ENCODE measurements at places on chromosomes 4 and X.

GRCh38 chr4:155675709-155676429 is 9.2 kb downstream of the GUCY1A1 start:
- no peak for DNase-seq

DNA sequence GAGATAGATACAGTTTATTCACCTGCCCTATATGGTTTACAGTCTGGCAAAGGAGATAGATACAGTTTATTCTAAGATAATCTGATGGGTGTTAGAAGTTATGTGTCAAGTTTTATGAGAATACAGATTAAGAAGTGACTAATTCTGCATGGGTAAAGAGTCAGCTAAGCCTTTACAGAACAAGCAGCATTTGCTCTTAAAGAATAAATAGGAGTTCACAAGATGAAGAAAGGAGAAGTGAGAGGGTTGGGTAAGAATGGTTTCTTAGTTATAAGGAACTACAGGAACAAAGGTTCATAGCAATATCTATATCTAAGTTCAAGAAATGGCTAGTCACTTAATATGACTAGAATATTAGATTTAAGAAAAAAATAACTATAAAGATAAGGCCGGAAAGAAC is 47.6 kb downstream of the THOC2 start:
- no peak for DNase-seq

- DNase-seq: no peak
These were observed 36.6 kb upstream of the UGT2A1 start for GRCh38 chr4:69689599-69689998.

DNA sequence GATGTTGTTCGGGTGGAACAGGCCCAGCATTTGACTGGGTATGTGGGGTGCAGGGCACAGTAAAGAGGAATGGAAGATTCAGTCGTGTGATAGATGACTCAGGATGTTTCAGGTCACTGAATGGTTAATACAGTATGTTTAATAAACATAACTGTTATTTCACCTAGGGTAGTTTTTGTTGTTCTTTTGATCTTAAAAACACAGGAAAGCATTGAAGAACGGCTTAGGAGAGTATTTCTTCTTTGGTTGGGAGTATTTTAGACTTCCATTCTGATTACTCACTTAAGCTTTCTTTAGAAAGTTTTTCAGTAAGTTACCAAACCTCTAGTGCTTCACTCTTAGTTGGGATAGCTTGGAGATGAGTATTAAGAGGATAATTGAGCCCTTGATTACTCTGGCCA is 62.3 kb downstream of the STAG2 start:
- DNase-seq: no peak

- no peak for DNase-seq
These were observed 627 bp downstream of the CDKN2AIP start for GRCh38 chr4:183445097-183445428.

GRCh38 chr4:53684136-53685130 is 93.1 kb upstream of the LNX1 start:
- DNase-seq: no peak

GRCh38 chrX:123424546-123424945 is 240.5 kb downstream of the GRIA3 start:
- DNase-seq: no peak

DNA sequence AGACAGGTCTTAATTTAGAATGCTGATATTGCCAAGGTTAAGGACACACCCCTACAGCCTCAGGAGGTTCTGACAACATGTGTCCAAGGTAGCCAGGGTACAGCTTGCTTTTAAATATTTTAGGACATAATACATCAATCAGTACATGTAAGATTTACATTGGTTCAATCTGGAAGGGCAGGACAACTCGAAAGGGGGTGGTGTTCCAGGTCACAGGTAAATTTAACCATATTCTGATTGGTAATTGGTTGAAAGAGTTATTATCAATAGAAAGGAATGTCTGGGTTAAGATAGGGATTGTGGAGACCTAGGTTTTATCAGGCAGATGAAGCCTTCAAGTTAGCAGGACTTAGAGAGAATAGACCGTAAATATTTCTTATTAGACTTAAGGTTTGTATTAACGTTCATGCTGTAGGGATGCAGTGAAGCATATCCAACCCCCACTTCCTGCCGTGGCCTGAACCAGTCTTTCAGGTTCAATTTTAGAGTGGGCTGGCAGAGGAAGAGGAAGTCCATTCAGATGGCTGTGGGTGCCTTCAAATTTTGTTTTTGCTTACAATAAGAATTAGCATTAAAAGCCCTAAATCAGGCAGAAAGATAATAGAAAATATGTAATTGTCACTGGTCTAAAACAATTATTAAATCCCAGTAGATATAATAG is 136.5 kb upstream of the GALNTL6 start:
- DNase-seq: no peak

DNA sequence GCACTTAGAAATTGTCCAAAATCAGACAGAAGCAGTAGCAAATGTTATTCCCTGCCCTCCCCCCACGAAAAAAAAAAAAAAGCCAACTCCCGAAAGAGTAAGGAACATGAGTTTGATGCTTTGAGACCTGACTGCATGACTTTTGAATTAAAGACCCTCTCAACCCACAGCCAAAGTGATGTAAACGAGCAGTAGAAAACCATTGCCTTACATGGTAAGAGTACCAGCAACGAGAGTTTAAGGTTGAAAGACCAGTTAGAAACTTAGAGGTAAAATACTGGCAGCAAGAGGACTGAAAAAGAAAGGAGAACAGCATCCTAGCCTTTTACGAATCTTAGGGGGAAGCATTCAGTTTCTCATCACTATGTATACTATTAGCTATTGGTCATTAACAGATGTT is 10.0 kb upstream of the ANXA10 start:
- no peak for DNase-seq

DNA sequence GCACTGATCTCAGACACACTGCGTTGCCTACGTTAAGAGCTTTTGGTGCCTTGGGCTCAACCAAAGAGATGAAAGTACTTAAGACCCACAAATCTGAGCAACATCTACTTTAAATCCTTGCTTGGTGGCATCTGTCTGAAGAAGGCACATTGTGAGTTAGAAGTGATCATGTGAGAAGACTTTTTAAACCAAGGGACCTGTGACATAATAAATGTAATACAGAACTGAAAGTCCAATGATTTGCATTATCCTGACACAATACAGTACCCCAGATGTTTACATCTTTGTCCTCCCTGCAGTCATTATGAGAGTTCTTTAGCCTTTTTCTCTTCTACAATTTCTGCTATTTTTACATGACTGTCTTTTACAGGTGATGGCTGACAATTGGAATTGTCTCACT is 96.7 kb upstream of the FTHL17 start:
- no peak for DNase-seq

GRCh38 chr4:106690487-106690886 is 321.9 kb upstream of the GIMD1 start:
- no peak for DNase-seq

GRCh38 chr4:177401658-177402273 is 40.5 kb downstream of the AGA start:
- no peak for DNase-seq

- no peak for DNase-seq
These were observed 11.0 kb upstream of the MAMLD1 start for GRCh38 chrX:150352114-150352513.

DNA sequence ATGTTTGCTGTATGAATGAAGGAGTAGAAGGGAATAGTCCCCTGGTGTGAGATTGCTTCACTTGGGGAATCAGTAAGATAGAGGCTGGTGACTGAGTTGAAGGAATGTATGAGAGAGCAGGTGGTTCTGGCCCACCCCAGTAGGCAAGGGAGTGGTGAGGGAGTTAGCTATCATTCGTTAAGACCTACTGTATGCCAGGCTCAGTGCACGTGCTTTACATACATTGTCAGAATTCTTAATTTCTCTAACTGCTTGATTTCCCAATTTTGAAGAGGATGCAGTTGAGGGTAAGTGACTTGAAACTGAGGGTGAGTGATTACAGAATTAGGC is 700 bp downstream of the VMA21 start:
- no peak for DNase-seq

GRCh38 chr4:114025176-114025777 is 45.8 kb upstream of the ARSJ start:
- no peak for DNase-seq

DNA sequence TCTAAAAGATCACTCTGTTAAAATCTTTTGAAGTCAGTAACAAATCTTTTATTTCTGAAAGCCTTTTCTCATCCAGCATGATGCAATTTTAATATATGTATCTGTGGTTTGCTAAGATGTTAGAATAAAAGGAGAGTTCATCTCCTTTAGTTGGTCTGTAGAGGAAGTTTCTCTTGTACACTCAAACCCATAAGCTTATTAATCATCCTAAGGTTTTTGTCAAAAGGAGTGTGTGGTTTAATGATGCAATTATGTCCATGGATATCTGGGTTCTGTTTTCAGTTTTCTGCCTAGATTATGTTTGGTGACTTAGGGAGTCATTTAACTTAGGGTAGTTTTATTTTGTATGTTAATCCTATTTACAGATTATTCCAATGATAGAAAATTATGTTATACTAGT is 52.1 kb upstream of the NDST4 start:
- DNase-seq: no peak

DNA sequence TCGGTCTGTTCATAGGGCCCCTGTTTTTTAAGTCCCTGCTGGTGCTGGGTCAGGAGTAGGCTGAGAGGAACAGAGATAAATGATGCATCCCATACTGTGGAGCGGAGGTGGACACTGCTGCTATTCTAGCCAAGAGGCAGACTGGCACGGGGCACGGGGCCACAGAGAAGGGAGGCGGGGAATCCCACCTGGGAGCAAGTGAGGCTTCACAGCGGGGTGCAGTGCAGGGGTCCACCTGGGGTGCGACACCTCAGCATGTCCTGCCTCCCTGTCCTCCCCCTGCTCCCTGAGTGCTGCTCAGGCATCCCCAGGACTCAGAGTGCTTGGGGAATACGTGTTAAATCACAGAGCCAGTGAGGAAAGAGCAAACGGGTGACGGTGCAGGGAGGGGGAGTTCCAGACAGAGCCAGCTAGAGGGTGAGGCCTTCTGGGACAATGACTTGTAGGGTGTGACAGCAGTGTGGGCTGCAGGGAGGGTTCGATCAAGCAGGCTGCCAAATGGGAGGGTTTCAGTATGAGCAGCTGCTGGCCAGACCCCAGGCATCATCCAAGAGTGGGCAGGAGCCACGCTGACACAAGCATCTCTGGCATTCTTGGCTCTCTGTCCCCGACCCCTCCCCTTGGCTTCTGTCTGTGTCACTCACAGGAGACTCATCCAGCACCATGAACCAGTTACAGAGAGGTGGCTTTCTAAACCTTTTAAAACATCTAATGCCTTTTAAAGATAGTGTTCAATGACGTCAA is 13.7 kb upstream of the HTRA3 start:
- DNase-seq: no peak

- no peak for DNase-seq
These were observed 433.9 kb upstream of the ATOH1 start for GRCh38 chr4:93394545-93395081.

GRCh38 chr4:18463987-18464559 is 442.5 kb upstream of the LCORL start:
- no peak for DNase-seq

DNA sequence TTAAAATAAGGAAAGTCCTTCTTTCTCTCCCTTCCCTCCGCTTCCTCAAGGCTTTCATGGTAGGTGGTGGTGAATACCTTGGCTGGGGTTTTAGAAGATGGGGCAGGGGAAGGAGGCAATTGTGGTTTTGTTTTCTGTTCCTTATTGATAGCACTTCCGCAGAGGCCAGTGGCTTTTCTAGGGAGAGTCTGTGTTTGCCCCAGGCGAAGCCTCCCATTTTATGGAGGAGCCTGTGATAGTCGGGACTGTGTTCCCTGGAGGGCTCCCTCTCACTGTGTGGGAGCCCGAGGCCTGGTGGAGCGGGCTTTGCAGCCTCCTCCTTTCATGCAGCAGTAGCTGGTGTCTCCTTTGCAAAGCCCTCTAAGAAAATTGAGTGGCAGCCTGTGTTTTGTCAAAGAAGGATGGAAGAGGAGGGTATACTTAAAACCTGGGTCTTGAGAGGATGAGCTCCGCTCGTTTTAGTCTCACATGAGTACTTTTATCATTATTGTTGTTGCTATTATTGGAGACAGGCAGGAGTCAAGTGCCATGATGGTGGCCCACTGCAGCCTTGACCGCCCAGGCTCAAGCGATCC is 29.8 kb upstream of the STOX2 start:
- DNase-seq: no peak

- no peak for DNase-seq
These were observed 10.6 kb downstream of the LDB2 start for GRCh38 chr4:16887887-16888286.

DNA sequence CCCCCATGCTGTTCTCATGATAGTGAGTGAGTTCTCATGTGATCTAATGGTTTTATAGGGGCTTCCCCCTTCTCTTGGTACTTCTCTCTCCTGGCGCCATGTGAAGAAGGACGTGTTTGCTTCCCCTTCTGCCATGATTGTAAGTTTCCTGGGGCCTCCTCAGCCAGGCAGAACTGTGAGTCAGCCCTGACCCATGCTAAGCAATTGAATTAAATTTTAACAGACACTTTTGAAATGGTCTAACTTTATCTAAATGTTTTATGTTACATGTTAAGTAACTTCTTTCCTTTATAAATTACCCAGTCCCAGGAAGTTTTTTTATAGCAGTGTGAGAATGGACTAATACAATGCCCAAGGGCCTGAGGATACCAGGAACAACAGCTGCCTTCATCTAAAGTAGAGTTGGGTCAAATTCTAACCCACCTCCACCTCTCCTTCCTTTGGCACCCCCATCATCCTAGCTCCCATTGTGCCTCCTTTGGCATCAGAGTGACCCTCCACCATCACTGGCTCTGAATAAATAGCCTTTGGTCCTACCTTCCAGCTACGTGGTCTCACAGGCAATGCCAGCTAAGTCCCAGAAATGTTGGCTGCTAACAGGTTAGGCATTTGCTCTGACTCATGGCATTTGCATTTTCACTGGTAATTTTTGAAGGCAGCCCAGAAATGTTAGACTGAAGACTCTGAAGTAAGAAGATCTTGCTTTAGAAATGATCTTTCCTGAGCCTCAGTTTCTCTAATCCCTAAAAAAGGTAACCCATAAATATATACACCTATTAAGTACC is 182.1 kb downstream of the MOSPD2 start:
- DNase-seq: no peak

DNA sequence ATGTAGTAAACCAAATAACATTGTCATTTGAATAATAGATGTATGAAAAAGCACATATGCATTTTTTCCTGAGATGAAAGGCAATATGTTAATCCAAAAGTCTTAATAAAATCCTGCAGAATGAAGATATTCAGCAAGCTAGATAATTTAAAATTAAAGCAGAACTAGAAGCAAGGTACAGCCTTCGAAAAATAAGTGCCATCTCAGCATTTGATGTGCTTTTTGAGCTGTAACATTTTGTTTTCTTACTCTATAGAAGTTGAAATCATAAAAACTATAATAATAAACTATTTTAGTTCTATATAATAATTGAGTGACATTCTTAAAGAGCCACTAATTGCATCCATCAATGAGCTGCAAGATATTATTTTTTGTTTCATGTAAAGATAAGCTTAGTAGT is 410.4 kb upstream of the TRAM1L1 start:
- DNase-seq: no peak
